ENCODE measurements at places on chromosomes 7 and 10.

DNA sequence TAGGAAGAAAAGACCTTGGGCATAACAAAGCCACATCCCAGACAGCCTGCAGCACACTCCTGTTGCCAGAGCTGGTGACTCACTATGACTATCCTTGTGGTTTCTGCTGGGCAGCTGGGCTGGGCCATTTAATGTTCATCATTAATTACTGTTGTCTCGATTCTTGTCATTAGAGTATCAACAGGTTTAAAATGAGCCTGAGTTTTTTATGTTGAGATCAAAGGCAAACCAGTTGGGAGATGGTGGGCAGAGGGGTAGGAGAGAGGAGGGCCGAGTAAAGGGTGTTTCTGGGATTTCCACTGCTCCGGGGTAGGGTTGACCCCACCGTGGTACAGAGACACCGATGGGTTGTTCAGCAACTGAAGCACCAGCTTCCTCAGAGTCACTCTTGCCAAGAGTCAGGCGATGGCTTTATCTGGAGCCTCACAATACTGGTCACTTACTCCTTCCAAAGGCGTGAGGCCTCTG, 128.7 kb upstream of the LYZL1 start:
- DNase-seq = no peak

- no peak for DNase-seq
Measured at GRCh38 chr10:86592413-86592812, 61.9 kb upstream of the OPN4 start.

GRCh38 chr10:64376167-64376566, 855.0 kb downstream of the REEP3 start:
- DNase-seq = no peak

DNA sequence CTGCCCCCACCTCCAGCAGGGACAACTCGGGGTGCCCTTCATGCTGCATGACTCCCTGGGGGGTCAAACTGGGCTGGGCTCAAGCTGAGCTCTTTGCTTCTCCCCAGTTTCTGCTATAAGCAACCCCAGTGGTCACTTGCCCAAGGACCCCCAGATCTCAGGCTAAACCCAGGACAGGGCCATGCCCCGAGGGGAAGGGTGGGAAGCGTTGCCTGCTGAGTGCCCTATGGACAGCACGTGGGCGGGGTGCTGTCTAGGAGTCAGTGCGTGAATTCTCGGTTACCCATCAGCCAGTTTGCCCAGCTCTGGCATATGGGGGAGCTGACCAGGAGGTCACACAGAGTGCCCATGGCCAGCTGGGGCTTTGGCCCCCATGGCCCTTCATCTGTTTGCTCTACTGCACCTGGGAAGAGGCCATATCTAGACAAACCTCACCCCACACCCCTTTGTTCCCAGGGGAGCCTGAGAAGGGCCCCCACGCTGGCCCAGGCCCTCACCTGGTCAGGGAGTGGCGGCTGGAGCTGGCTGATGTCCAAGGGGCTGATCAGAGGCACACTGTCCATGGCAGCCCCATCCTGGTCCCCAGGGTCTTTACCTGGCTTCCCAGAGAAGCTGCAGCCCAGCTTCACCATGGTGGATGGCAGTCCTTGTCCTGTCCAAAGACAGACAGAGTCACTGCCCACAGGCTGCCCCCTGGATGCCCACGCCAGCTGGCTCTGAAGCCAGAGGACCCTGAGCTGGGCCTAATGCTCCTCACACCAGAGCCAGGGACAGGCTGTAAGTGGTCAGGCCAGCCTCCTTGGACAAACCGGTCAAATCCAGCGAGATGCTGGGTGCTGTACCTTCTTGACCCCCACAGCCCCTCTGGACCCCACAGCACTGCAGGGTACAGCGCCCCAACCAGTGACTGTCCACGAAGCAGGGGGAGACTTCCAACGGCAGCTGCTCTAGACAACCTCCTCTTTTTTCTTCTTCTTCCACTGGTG, 8.0 kb downstream of the CALY start:
- DNase-seq = no peak

- no peak for DNase-seq
Measured at GRCh38 chr7:33880787-33881186, 24.6 kb upstream of the BMPER start.

DNA sequence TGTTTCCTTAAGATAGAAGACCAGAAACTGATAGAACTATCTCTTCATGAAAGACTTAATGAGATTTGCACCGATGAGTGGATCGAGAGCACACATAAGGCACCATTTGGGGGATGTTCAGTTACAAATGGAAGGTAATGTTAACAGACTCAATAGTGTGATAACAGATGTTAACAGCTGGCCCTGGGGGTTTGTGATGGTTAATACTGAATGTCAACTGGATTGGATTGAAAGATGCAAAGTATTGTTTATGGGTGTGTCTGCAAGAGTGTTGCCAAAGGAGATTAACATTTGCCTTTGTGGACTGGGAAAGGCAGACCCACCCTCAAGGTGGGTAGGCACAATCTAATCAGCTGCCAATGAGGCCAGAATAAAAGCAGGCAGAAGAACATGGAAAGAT, 130.5 kb upstream of the DGKB start:
- DNase-seq = no peak

DNA sequence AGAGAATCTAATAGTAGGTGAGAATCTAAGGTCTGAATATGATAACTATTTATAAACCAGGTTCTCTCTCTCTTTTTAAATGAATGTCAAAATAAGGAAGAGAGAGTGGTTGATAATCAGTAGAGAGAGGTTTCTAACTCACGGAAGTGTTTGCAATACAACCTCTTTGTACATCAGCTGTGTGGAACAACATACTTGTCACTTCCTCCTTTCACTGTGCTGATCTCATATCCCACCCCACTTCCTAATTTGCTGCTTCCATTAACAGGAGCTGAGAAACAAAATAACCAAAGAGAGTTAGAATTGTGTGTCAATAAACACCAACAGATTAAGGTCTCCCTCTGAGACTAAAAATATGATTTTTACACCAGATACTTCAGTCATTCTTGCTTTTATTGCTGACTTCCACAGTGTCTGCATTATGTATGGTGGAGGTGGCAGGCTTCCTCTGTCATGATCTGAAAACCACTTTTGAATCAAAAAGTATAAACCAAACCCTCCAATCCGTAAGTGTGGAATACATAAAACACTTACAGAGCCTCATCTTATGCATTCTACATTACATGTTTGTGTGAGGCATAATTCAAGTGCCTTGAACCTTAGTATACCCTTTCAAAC, 25.0 kb downstream of the CACUL1 start:
- DNase-seq = no peak

DNA sequence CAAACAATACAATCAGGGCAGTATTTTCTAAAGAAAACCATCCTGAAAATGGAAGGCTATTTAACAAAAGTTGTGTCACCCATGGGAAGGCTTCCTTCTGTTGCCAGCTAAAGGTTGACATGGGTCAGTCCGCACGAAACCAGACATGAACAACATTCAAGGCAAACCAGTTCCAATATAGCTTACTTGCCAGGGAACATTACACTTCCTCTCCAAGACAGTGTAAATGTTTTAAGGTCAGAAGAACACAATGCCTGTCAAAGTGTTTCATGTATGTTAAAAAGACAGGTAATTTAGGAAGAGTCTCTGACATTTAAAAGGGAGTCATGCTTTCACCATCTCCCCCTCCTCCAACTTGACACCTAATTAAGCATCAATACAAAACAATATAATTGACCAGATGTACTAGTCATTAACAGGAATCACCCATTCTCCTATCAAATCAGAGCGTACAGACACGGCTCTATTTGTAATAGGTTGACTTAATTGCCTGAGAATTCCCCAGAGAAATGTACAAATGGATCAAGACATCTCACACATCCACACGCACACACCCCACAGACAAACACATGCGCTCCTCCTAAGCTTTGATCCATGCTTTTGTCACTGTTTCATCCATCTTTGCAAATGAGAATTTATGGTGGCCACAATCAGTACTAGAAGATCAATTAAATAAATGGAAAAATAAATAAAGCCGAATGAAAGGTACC, 69.5 kb downstream of the CACNA2D1 start:
- no peak for DNase-seq

DNA sequence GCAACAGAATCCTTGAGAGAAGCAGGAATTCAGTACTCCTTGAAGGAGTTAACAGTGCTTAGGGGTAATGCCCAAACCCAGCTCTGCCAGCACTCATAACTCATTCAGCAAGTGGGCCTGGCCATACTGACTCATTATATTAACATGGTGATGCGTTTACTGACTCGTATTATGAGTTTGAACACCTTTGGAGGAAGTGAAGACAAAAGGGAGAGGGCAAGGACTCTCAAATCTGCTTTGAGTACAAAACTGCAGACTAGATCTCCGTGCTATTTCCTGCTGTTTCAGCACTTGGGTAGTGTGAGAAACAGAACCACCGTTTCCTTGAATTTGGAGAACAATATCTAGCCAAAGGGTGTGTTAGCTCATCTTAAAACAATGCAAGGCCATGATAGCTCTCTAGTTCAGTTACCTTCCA, 30.8 kb downstream of the SLC16A9 start:
- DNase-seq = no peak

DNA sequence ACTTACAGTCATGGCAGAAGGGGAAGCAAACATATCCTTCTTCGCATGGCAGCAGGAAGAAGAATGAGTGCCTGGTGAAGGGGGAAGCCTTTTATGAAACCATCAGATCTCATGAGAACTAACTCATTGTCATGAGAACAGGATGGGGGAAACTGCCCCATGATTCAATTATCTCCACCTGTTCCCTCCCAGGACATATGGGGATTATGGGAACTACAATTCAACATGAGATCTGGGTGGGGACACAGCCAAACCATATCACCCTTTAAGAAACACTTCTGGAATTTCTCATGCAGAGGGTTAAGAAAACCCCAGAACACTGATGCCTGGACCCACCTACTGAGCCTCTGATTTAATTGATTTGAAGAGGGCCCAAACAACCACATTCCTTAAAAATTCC, 63.3 kb upstream of the DNAJB12 start:
- no peak for DNase-seq

DNA sequence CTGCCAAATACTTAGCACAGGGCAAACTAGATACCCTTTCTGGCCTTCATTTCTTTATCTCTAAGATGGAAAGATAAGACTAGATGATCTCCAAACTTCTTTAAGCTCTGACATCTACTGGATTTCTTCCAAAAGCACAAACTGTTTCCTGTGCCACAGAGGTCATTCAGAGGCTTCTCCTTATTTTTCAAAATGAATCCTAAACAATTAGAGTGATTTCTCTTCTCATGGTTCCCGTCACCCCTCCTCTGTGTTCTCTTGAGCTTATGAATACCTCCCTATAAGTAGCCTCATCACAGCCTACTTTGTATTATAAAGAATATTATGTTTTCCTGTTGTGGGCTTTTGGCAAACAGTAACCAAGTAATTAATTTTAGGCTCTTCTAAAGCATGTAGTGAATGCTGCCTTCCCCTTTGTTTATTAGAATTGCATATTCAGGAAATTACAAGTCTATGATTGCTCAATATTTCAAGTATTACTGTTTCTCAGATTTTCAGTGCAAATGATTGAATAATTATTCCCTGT, 179.5 kb downstream of the REEP3 start:
- DNase-seq = no peak

- DNase-seq = no peak
Measured at GRCh38 chr10:129101232-129101980, 365.6 kb upstream of the MGMT start.

DNA sequence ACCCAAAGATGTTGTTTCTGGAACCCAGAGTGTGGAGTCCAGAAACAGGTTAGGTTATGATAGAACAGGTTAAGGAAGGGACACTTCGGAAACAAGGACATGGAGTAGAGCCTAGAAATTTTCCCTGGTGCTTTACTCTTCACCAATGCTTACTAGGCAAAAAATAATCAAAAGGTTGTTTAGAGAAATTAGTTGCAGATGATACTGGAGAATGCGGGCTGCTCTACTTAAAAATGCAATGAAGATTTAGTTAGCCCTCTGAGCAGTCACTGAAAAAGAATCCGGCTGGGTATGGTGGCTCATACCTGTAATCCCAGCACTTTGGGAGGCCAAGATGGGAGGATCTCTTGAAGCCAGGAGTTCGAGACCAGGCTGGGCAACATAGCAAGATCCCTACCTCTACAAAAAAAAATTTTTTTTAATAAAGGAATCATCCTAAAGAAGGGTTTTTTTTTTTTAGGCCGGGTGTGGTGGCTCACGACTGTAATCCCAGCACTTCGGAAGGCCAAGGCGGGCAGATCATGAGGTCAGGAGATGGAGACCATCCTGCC, 3.3 kb upstream of the UBE2H start:
- no peak for DNase-seq

DNA sequence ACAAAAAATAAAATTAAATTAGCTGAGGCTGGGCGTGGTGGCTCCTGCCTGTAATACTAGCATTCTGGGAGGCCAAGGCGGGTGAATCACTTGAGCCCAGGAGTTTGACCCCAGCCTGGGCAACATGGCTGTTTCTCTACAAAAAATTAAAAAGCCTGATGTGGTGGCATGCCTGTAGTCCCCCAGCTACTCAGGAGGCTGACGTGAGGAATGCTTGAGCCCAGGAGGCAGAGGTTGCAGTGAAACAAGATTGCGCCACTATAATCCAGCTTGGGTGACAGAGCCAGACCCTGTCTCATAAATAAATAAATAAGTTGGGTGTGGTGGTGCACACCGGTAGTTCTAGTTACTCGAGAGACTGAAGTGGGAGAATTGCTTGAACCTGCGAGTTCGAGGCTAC, 65.1 kb downstream of the GNA12 start:
- no peak for DNase-seq

- DNase-seq = no peak
Measured at GRCh38 chr7:104217620-104218019, 9.8 kb upstream of the ORC5 start.

GRCh38 chr7:150336746-150337145, 4.7 kb downstream of the RARRES2 start:
- DNase-seq = no peak

DNA sequence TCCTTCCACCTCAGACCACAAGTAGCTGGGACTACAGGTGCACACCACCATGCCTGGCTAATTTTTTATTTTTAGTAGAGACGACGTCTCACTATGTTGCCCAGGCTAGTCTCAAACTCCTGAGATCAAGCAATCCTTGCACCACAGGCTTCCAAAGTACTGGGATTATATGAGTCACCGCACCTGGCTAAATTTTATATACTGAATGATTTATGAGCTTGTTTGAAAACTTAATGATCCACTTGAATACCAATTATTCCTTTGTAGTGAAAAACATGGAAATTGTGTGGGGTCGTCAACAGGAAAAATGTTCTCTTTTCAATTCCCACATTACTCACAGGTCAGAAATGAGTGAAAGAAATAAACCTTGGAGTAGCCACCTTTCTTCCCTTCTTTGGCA, 31.3 kb downstream of the RAPGEF5 start:
- DNase-seq = no peak

- DNase-seq = no peak
Measured at GRCh38 chr10:50316174-50316573, 64.9 kb upstream of the ASAH2 start.

DNA sequence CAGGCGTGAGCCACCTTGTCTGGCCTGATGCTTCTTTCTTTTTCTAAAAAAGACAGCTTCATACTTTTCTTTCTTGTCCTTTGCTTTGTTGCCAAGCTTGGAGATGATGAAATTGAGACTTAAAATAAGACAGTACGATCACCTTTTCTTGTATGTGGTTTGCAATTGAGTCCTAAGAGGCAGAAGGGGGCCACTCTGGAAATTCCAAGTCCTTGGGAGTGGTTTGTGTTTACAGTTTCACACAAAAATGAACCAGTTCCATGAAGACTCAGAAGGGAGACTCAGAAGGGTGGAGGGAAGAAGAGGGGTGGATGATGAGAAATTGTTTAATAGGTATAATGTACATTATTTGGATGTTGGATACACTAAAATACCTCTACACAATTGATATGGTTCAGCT, 70.7 kb upstream of the TNS3 start:
- DNase-seq = no peak
